Kasumi-1 (cell line): ENCODE measurements at places on chromosomes 7 and 10.

DNA sequence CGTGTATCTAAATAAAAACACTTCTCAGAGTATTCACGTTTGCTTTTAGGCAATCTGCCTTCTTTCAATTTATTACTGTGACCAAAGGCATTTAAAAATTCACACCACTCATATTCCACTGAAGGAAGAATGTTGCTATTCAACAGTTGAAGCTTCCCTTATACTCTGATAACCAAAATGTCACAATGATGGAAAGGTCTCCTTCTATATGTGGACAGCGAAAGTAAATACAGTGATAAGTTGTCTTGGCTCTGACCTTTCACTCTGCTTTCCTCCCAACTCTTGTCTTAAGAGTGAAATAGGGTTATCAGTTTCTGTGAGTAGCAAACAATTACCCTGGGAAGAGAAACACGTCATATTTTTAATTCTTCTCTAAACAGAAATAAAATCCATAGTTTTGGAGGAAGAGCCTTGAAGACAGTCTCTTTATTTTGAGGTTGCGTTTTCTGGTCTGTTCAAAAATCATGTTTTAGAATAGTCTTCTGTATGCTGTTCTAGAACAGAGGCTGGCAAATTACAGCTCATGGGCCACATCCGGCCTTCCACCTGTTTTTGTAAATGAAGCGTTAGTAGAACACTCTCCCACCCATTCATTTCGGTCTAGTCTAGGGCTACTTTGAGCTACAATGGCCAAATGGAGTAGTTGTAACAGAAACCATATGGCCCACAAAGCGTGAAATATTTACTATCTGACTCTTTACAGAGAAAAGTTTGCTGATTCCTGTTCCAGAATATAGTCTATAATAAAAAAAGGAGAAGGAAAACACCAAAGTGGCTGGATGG is 41.3 kb downstream of the ETV1 start:
- no peak for DNase-seq

DNA sequence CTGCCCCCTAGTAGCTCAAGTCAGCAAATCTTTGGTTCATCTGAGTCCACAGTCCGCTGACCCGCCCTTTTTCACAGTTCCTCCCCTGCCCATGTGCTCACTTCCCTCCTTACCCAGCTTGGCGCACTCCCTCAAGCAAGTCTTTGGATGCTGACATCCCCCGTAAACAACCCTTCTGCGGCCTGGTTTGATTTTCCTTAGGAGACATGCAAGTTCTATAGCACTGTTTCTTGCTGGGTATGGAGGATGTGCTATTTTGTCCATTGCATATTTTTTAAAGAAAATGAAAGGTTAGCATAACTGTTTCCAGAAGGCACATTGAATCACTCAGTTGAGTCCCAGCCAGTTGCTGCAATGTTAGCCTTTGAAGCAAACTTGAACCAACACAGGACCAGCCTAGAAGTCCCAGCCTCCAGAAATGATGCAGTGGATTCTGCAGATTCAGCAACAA is 38.2 kb downstream of the HTRA1 start:
- no peak for DNase-seq

GRCh38 chr10:35355971-35356724 is 19.8 kb downstream of the CCNY start:
- DNase-seq: no peak

GRCh38 chr7:123748171-123748733 is 551 bp downstream of the WASL start:
- DNase-seq: peak; percentile 13

DNA sequence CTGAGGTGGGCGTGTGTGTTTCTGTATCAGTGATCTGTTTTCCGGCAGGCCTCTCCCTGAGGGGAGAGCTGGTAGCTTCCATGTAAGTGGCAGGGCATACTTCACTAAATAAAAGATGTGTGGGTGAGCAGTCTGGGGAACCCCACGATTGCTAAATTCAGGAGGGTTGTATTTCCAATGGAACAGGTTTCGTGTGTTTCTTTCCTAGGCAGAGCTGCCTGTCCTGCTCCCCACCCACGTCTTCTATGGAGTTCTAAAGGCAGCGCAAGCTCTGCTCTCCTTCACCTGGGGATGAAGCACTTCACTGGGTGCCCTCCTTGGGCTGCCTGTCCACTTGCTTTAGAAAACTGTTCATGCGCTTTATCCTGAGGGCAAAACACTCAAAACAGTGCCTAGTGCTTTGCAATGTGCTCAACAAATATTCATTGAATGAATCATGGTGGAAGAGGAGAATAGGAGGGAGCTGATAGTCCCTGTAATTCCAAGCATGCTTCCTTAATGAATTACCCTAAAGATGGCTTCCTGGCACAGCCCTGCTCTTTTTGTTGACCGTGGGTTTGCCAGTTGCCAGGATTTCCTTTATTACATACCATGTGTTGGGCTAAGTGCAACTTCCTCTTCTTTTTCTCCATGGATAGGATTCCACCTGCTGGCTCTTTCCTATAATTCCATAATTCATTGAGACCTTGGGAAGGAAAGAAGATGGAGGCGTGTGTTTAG is 50.6 kb upstream of the SRPK2 start:
- peak; percentile 35 for DNase-seq

DNA sequence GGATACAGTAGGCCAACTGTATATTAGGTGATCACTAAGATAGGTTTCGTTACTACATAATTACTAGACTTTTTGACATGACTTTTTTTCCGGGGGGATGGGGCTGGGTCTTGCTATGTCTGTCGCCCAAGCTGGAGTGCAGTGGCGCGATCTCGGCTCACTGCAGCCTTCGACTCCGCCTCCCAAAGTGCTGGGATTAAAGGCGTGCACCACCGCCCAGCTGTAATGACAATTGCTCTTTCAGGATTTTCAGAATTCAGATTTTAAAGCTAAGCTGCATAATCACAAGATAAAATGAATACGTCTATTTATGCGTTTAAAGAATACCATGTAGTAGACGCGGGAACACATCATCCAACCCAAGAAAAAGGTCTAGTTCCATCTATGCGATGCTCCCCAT is 982 bp downstream of the IDI1 start:
- no peak for DNase-seq

GRCh38 chr7:45721686-45722598 is 147.8 kb downstream of the ADCY1 start:
- no peak for DNase-seq

DNA sequence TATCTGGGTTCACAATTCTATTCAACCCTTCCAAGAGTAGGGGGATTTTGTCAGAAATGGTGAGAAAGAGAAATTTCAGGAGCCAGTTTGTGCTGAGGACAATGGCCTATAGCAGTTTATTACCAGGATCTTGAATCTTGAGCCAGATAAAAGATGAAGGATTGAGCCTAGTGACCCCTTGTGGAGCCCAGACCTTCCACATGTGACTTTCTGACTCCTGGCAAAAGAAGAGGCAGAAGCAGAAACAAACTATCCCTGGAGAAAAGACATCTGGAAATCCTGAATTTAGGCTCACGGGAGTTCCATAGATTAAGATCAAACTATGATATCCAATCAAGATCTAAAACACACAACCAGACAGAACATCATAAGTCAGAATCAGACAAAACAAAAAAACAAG is 60.9 kb upstream of the CHRM2 start:
- DNase-seq: peak; percentile 4

DNA sequence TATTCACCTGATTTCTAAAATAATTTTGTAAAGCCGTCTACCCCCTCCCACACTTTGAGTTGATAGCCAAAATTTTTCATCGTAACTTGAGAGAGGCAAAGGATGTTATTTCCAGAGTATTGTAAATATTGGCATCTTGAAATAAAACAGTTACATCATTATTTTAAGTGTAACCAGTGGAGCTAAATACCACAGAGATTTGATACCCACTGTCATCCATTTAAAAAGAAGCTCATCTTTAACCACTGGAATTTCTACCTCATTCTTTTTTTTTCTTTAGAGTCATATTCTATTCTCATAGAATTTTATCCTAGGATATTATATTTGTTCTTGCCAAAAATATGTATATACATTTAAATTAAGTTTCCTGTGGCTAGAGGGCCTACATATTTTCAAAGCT is 48.6 kb downstream of the CAMK1D start:
- no peak for DNase-seq

- no peak for DNase-seq
Measured at GRCh38 chr7:11713352-11713751, 118.6 kb downstream of the THSD7A start.

GRCh38 chr7:135918134-135918533 is 59.0 kb downstream of the MTPN start:
- no peak for DNase-seq

DNA sequence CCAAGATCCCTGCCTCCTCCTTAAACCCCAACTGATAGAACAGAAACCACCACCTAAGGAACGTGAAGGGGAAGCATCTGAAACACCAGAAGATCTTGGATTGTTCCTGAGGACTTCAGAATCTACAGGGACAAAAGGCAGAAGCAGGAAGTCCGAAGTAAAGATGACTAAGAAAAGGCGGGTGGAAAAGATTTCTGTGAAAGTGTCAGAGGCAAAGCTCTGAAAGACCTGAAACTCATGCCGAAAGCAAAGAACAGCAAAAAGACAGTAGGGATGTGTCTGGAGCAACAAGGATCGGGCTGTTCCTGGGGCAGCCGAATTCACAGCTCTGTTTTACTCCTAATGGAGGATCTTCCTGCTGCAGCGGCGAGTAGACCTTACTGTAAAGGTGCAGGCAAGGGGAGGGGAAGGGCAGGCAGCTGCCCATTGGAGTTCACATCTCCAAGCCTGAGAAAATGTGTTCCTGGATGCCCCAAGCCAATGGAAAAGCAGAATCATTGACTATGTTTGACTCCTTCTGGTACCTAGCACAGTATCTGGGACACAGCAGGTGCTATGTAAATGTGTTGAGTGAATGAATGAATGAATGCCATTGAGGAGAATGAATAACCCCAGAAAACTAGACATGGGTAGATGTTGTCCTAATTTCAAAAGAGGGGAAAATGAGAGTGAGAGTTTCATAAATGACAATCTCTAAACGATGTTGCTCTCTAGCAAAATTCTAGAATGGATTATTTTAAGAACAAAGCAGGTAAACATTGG is 40.4 kb downstream of the PDIA4 start:
- DNase-seq: peak; percentile 51

DNA sequence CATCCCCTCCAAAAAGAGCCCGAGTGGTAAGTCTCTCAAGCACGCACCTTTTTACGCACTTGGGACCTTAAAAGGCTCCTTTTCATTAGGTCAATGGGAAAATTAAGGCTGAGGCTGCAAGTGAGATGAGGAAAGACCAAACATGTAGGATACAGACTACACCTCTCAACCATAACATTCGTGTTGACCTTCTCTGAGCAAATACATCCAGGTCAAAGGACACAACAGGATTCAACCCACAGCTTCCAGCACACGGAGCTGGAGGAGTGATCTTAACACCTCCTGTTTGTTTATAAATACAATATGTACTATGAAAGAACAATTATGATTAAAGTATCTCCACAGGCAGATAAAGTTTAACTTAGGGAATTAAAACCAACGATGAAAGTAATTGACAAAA is 9.7 kb downstream of the SFMBT2 start:
- no peak for DNase-seq

GRCh38 chr7:110921595-110922151 is 169.3 kb upstream of the LRRN3 start:
- DNase-seq: no peak

- DNase-seq: no peak
Measured at GRCh38 chr7:41232086-41232485, 470.8 kb downstream of the INHBA start.

GRCh38 chr7:157391036-157391710 is 54.4 kb downstream of the DNAJB6 start:
- no peak for DNase-seq

GRCh38 chr7:74051629-74052410 is 23.8 kb downstream of the ELN start:
- peak; percentile 15 for DNase-seq

DNA sequence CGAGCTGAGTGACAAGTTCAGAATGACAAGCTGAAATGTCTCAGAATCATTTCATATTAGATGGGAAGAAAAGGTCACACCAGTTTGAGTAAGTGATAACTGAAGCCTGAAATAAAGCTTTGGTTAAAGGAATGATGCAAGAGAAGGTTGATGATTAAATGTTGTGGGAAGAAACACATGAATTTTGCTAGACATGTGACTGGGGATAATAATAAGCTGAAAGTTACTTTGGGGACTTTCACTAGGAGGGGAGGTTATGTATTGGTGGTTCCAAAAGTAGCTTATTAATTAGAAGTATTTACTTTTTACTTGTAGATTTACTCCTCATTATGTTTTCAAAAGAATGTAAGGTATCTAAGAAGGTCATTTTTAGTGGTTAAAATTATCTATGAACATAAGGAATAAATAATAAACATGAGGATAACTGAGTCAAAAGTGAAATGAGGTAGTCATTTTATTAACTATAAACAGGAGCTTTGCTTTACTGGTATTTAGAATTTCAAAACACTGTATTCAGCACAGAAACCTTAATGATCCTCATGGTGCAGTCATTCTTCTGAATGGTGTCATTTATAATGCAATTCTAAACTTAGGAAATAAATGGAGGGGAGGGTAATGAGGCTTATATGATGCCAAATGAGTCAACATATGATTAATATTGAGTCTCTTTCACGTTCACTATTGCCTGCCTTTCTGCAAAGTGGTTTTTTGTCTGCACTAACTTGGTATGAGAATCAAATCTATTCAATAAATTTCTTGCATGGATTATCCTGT is 63.7 kb downstream of the PRKG1 start:
- DNase-seq: no peak

- DNase-seq: peak; percentile 93
Measured at GRCh38 chr10:79084012-79084971, 15.5 kb downstream of the ZMIZ1 start.

- DNase-seq: no peak
Measured at GRCh38 chr10:52774600-52775106, 2.1 kb upstream of the MBL2 start.

- DNase-seq: no peak
Measured at GRCh38 chr10:58280477-58280876, 11.5 kb downstream of the CISD1 start.

GRCh38 chr7:33251301-33251700 is 121.9 kb downstream of the BBS9 start:
- no peak for DNase-seq

DNA sequence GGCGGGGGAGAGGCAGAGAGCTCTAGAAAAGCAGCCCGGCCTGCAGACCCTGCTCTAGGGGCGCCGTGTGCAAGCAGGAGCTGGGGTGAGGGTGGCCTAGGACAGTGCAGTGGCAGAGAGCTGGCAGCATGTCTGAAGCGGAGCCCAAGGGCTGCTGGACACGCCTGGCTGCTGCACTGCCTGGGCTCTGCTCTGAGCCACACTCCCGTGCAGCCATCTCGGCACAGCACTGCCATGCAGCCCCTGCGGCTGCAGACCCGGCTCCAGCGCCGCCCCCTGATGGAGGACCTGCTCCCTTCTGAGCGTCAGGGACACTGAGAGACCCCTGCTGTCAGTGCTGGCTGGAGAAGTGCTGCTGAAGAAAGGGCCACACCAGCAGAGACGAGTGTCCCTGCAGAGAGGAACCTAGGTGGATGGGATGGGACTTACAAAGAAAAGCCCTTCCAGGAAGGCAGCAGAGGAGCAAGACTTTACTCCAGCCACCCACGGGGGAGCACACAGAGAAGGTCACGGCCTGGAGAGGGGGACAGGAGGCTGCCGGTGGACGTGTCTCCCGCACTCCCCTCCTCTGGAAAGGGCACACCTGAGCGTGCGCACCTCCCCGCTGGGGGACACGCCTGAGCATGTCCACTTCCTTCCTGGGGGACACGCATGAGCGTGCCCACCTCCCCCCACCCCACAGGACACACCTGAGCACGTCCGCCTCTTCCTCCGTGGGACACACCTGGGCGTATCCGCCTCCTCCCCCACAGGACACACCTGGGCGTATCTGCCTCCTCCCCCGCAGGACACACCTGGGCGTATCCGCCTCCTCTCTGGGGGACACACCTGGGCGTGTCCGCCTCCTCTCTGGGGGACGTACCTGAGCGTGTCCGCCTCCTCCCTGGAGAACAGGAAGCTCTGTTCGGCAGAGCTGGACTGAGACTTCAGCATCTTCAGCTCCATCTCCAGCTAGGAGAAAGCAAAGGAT is 252.9 kb downstream of the MAD1L1 start:
- no peak for DNase-seq
